ENCODE measurements at places on chromosomes 7 and 10.

DNA sequence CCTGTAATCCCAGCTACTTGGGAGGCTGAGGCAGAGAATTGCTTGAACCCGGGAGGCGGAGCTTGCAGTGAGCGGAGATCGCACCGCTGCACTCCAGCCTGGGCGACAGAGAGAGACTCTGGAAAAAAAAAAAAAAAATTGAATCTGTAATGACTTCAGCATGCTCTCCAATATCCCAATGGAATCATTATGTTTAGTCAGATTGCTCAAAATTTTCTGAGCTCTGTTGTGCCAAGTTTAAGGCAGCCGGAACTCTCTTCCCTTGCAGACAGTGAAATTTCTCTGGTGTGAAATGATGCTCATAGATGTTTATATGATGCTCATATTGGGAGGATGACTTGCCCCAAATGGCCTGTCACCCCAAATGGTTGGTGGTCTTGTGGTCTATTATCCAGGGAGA is 180.9 kb downstream of the CTTNBP2 start:
- no peak for DNase-seq

- no peak for DNase-seq
Observed at GRCh38 chr7:157405501-157405900, 68.7 kb downstream of the DNAJB6 start.

DNA sequence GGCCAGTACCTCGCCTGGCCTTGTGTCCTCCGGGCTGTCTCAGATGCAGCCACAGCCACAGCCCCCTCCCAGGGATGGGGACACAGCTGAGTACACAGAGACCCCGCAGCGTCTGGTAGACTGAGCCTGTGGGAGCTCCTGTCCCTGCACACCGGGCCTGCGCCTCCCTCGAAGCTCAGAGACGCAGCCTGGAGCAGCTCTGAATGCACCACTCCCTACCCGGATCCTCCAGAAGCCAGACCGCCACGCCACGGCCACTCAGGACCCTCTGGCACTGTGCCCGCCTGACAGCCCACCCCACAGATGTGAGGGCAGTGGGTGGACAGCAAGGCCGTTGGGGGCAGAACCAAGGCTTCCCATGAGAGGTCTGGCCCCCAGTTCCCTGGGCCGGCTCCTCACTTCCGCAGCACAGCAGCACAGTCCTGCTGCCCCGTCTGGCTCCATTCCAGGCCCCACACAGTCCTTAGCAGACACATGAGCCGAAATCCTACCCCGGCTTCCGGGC is 40.8 kb downstream of the PAPOLB start:
- DNase-seq: no peak

DNA sequence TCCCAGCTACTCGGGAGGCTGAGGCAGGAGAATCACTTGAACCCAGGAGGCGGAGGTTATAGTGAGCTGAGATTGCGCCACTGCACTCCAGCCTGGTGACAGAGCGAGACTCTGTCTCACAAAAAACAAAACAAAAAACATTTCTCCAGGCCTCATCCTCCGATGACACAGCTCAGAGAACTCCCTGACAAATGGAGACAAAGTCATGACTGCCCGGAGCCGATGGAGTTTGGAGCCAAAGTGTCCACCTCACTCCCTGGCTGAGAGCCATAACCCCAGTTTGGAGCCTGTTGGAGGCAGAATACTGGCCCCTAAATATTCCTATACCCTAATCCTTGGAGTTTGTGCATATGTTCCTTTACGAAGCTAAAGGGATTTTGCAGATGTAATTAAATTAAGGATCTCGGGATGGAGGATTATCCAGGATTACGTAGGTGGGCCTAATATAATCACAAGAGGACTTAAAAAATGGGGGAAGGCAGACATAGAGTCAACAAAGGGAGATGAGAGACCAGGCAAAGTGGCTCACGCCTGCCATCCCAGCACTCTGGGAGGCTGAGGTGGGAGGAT is 22.7 kb downstream of the SSC4D start:
- no peak for DNase-seq
